ENCODE measurements at places on chromosomes 6 and 20. TPM values are rescaled to one million over a fixed set of nuclear protein-coding genes. Genes with fewer than 3 reads are reported as not detected.

FBXO5 gene
- 1.8 TPM for total RNA-seq

HLA-DQB1 gene
- total RNA-seq: 31.2 TPM

RRAGD gene
- total RNA-seq: 6.5 TPM

FAM209A gene
- total RNA-seq: 0.76 TPM

SPTLC3 gene
- 5.2 TPM for total RNA-seq

MLN gene
- not detected for total RNA-seq

C20orf202 gene
- not detected for total RNA-seq

IRF4 gene
- total RNA-seq: not detected

RAB44 gene
- not detected for total RNA-seq

MEI4 gene
- total RNA-seq: not detected

CLDN20 gene
- total RNA-seq: not detected

ZNF322 gene
- 55.8 TPM for total RNA-seq

CCHCR1 gene
- 28.1 TPM for total RNA-seq

ASIP gene
- total RNA-seq: not detected

PDE7B gene
- 16.5 TPM for total RNA-seq

DNA sequence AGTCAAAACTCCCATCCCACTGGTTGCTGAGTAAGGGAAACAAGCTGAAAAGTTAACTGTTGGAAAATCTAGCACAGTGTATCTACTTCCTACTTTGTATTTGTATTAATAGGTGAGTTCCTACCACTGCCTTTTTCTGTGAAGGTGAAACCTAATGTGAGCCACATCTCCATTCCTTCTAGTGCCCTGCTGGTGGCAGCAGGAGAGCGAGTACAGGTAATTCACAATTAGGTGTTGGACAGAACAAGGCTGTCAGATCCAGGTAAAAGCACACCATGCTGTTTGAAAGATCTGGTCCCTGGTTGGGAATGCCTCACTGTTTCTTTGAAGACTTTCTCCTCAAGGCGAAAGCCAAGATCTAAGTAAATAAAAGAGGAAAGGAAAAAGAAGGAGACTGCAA is 528.4 kb downstream of the PKHD1 start:
- DNase-seq: no peak

DNA sequence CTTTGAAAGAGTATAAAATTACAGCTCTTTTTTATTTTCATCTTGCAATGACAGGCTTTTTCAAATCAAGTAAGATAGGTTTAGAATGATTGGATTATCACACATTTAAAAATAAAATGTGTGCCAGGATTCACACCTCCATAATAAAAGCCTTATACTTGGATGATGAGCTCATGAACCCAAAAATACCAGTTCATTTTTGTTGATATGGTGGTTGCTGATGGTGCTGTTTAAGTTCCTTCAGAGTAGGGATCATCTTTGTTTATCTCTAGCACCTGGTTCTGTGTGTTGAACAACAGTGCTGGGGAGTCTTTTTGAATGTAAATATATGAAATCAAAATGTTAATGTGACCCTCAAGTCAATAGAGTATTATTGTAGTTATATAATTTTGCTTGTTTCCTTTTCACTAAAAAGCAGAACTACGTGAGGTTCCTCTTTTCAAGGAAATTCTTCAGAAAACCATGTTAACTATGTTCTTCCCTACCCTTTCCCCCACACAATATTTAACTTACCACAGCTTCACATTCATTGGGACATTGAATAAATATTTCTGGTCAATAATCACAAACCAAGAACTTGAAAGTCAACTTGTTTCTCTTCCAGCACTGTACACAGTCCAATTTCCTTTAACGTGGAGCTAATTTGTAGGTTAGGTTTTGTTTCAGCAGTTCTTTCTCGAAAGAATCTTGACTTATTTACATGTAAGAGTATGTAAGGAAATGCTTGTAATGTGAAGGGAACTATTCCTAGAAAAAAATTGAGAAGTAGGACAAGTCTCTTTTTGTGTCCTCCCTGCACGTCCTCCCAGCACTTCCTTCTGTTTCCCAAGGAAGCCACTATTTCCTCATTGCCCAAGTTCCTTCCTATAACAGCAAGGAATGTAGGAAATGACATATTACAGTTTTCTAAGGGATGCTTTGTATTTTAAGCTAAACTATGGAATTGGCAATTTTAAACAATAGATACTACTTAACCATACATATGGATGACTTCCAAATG is 945.9 kb upstream of the CITED2 start:
- DNase-seq: no peak

DNA sequence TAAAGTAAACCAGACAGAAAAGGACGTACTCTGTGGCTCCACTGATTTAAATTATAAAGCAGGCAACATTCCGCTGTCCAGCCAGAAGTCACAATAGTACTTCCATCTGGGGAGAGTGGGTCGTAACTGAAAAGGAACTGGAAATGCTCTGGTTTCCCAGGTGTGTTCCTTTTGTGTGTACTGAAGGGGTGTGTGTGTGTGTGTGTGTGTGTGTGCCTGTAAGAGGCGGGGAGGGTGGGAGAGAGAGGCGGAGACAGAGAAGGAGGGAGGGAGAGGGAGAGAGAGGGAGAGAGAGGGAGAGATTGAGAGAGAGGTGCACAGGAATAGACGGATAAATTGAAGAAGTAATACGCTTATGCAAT is 178.4 kb upstream of the ZNF184 start:
- DNase-seq: no peak

DNA sequence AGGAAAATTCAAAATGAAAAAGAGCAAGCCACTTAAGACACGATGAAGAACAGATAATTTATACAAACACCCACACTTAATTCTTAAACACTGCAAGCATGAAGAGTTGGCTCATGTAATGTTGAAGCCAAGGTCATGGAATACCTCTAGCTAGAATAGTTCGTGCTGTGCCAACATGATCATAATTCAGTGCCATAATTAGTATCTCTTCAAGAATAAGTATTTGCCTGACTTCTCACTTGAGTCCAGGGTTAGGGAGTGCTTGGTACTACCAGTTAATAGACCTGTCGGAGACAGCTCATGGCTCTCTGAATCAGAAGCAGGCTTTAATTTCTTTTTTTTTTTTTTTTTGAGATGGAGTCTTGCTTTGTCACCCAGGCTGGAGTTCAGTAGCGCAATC is 206.3 kb downstream of the UNC5CL start:
- DNase-seq: no peak

DNA sequence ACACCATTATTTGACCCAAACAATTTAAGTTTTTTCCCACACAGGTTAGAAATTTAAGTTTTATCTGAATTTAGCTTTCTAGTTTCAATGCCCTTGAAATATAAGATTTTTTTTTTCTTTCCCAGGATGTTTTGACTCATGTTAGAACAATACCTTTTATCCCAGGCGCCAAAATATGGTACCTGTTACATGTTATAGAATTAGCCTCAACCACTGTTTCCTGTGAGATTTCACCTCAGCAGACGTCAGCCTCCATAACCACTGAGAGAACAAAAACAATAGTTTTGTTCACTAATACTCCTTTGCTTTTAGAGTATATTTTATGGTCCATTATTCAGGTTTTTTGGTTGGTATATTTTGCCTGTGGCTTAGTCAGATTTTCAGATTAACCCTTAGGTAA is 302.9 kb downstream of the CDKAL1 start:
- DNase-seq: no peak

DNA sequence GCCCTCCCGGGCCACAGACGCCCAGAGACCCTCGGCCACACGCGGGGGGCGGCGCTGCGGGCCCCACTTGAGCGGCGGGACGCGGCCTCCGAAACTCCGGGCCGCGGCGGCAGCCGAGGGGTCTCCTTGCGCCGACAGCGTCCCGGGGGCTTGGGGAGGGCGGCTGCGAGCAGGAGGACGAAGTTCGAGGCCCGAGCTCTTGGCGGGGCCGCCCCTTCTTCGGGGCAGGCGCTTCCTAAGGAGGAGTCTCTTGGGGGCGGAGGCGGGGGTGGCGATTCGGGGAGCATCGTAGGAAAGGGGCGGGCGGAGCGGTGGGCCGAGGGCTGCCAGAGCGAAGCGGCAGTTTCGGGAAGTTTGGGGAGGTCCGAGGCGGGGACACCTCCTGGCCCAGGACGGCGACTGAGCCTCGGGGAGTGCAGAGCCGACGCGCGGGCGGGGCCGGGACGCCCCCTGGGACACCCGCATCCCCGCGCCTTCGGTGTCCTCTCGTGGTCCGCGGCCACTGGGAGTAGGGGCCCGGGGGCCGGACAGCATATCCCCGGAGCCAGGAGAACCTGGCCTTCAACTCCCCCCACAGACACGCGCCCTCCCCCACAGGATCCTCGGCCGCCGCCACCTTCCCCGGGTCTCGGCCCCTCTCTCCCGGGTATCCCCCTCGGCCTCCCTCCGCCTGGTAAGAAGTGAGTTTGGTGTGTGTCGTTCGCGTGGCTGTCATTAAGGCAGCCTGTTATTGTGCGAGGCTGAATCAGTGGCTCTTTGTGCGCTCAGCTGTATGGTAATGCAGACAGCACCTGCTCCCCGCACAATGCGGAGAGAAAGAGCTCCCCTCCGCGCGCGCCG is 613 bp upstream of the DLL1 start:
- peak; percentile 75 for DNase-seq

DNA sequence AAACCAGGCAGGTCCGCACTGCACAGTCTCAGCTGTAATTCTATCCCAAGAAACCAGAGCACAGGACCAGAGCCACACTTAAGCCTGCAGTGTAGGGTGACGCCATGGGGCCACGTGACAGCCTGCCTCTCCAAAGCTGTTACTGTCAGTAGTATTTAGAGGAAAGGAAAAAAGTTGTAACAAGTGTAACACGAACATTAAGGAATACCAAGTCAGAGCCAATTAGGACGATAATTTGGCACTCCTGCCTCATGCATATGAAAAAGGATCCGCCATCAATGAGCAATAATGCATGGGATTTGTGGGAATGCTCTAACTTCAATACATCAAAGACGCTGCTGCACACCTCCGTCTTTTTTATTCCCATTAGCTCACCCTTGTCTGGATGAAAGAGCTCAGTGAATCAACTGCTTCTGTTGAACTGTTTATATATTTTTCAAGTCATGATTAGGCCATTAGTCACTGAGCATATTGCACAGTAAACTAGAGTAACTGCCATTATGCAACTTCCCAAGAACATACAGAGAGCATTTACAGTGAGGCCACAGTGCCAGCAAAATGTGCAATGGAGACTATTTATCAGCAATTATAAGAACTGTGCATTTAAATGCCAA is 79.9 kb downstream of the ATXN1 start:
- DNase-seq: no peak

DNA sequence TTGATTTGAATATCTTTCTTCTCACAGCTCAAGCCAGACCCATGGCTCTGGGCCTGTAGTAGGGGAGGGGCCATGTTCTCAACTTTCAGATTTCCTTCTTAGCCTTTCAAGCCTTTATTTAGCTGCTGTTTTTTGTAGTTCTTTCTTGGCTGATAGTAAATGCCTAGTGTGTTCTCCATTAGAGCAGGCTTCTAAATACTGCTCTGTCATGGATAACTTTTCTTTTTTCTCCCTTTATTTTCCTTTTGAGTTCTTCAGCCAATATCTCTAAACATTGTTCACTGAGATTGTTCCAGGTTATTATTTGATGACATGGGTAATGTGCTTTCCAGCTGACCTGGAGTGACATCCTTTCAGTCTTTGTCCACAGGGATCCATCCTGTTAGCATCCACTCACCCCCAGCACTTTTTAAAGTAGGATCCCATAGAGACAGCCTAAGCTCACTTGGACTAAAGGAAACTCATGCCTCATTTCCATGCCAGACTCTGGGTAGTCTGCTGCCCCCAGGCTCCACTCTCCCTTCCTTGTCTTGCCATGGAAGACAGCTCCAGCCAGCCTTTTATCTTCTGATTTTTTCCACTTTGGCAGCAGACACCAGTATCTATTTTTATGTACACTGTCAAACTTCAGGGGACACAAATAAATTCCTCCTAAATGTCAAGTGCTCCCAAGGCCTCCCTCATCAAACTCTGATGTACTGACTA is 645.6 kb downstream of the RNF144B start:
- DNase-seq: no peak

DNA sequence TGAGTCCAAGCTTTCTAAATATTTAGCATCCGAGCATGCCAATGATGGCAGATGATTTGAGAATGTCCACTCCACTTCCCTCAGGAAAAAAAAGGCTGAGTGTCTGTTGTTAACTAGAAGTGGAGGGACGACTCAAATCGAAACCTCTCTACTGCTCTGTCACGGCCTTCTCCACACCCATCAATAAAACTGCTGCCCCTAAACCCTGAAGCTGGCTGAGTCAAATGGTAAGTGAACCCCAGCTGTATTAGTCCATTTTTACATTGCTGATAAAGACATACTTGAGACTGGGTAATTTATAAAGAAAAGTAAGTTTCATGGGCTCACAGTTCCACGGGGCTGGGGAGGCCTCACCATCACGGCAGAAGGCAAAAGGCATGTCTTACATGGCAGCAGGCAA is 707.0 kb downstream of the QKI start:
- DNase-seq: no peak

DNA sequence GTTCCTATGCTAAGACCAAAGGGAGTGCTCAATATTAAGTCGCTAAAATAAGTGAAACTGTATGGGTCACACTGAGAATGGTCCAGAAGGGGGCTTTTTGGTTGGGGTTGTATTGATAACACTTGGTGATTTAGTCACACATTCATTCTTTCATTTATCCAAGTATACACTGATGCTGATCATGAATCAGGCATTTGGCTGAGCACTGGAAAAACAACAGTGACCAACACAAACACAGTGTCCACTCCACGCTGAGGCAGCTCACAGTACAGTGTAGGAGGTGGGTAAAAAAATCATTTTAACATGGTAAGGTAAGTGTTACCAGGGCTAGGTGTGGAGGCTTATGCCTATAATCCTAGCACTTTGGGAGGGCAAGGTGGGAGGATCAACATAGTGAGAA is 9.2 kb upstream of the FAM83C start:
- DNase-seq: no peak

GRCh38 chr6:7628909-7629308 is 38.9 kb downstream of the SNRNP48 start:
- DNase-seq: no peak

DNA sequence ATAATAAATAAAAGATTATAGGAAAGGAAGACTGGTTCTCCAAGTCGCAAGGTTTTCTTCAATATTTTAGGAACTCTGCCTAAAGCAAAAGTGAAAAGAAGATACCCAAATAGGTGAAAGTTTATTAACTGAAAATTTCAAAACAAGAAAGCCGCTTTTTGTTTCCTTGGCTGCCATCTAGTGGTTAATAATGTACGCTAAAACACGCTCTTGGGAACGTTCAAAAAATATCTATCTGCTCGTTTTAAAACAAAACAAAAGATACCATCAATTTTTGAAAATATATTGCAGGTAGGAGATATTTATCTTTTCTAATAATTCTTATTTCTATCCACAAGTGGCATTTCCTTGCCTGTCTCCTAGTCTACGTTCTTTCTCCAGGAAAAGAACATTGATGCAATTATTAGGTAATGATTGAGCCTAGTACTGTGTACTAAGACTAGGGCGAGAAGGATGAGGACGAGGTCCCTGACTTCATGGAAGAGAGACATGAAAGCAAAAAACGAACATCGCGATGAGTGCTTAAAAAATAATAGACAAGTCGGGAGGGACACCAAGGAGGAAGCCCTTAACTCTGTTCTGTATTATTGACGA is 97.2 kb downstream of the SPTLC3 start:
- no peak for DNase-seq

Data from uterus (tissue), 4 donors.